ENCODE measurements at places on chromosomes 11 and 22.

GRCh38 chr22:27238935-27239510 is 562.5 kb downstream of the MN1 start:
- DNase-seq, result no peak

DNA sequence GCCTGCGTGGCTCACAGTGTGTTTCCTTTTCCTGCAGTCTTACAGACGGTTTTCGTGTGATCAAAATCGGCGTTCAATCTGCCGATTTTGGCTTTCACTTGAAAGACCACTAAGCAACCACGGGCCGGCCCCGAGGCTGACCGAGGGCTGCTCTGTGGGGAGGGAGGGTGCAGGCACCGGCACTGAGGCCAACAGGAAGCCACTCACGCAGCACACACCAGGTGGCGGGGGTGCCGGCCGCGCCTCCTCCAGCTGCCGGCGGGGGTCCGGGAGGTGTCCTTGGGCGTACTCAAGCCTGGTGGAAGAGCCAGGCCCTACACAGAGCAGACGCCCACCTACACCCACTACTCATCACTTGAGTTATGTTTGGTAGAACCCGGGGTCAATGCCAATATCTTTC is 14.3 kb downstream of the TOLLIP start:
- no peak for DNase-seq

- DNase-seq, result no peak
Observed at GRCh38 chr11:110475671-110476070, 45.9 kb downstream of the FDX1 start.

GRCh38 chr11:6201481-6201880 is 2.5 kb downstream of the OR52W1 start:
- no peak for DNase-seq

- DNase-seq, result no peak
Observed at GRCh38 chr11:25566298-25567200, 765.4 kb upstream of the ANO3 start.

DNA sequence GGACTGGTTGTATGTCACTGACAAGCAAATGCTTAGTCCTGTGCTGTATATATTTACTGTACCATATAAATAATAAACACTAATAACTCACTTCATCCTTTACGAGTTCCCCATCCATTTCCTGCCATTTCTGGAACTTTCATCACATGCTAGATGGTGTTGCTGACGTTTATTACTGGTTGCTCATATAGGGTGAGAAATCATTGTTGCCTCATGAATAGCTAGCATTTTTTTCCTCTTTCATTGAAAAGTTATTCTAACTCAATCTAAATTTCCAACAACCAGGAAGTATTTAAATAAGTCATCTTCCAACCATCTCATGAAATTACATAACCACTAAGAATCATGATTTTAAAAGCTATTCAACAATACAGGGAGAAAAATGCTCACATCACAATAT is 88.6 kb upstream of the RCN1 start:
- no peak for DNase-seq

GRCh38 chr11:2987881-2988861 is 4.0 kb downstream of the NAP1L4 start:
- DNase-seq, result no peak

- no peak for DNase-seq
Observed at GRCh38 chr11:57276971-57277675, 40.1 kb upstream of the APLNR start.

DNA sequence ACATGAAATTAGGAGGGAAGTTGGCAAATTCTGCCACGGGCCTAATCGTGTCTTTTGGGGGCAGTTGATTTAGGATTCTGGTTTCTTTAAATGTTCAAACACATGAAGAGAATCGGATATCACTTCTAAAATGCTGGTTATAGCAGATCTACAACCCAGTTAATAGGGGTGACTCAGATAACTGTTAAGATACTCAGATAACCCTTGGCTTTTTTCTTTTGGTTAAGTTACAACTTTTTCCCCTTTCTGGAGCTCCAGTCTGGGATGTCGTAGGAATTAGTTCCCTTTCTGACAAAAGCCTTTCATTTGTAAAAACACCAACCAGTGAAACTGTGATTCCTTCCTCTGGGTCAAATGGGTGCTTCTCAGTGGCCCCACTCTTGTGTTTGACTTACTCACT is 976 bp downstream of the DEPDC7 start:
- DNase-seq, result no peak

GRCh38 chr22:25666308-25666707 is 75.7 kb upstream of the MYO18B start:
- DNase-seq, result no peak

DNA sequence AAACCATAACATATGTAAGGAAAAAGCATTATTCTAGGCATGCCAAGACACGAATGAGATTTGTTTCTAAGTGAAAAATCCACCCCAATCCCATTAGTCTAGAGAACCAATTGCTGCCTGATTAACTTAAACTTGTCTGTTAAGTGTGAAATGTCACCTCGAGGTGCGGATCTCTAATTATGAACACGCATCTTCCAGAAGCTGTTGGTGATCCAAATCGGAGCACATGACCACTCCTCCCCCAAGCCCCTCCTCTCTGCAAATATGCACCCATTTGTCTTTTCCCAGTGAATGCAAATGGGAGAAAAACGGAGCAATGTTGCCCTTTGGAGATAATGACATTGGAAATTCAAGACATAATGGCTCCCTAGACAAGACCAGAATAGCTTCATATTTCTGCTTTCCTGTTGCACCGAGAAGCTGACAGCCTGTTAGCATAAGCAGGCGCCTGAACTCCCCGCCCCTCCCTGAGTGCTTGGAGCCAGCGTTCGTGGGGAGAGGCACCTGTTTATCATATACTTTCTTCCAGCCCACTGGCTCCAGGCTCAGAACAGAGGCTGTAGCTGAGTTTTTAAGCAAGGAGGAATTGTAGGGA is 6.0 kb upstream of the FXYD6 start:
- DNase-seq, result no peak

DNA sequence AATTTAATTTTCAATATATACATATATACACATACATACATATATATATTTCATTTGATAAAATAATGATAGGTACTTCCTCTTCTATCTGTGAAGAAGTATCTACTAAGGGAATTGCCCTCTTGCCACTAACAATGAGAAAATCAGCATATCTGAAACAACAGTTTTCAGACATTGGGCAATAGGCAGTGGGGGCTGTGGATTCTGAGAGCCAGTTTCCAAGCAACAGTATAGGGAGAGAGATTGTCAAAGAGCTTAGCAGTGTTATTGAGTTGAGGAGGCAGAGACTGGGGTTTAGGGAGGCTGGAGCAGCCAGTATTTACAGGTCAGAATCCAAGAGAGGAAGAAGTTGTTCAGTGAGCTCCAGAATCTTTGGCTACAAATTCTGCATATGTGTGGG is 119.3 kb downstream of the ARFGAP2 start:
- DNase-seq, result no peak

DNA sequence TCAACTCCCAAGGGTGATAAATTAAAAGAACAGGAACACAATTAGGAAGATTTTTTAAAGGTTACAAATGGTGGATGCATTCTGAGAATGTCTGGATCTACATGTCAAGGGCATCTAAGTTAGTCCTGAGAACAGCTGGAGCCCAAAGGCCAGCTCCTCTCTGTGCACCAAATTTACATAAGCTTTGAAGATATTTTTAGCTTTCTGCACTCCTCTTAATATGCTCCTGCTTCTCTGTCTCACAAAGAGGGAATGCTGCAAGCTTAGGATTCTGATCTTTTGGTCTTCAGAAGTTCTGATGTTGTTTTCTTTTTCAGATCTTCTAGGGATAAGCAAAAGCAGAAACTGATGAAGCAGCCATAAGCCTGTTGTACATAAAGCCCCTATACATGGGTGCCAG is 309.8 kb upstream of the NCAM1 start:
- DNase-seq, result no peak

DNA sequence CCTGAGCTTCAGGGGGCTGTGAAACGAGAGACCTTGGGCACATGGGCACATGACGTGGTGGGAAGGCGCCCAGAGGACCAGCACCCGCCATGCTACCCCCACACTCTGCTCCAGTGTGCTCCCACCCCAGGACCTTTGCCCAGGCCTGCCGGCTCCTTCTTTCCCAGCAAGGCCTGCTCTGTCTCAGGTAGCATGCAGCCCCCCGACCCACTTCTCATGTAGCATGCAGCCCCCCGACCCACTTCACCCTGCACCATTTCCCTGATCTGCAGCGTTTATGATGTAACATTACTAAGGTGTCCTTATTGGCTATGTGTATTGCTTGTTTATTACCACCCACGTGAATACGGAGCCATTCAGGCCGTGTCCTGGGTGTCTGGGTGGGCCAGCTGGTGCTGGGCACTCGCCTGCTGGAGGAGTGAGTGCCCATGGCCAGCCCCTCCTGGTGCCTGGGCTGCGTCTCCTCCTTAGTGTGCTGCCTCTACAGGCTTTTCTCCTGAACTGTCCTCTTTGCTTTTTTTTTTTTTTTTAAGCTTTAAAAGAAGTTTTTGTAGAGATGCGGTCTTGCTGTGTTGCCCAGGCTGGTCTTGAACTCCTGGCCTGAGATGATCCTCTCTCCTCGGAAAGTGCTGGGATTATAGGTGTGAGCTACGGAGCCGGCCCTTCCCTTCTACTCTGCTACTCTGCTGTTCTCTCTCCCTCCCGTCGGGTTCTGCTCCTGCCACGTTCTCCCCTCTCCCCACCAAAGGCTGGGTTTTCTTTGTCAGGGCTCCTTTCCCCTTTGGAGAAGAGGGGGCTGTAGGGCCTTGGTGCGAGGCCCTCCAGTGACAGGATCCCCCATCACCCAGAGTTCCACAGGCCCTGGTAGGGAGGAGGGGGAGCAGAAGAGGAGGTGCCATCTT is 29.4 kb downstream of the LRP5 start:
- DNase-seq, result no peak

DNA sequence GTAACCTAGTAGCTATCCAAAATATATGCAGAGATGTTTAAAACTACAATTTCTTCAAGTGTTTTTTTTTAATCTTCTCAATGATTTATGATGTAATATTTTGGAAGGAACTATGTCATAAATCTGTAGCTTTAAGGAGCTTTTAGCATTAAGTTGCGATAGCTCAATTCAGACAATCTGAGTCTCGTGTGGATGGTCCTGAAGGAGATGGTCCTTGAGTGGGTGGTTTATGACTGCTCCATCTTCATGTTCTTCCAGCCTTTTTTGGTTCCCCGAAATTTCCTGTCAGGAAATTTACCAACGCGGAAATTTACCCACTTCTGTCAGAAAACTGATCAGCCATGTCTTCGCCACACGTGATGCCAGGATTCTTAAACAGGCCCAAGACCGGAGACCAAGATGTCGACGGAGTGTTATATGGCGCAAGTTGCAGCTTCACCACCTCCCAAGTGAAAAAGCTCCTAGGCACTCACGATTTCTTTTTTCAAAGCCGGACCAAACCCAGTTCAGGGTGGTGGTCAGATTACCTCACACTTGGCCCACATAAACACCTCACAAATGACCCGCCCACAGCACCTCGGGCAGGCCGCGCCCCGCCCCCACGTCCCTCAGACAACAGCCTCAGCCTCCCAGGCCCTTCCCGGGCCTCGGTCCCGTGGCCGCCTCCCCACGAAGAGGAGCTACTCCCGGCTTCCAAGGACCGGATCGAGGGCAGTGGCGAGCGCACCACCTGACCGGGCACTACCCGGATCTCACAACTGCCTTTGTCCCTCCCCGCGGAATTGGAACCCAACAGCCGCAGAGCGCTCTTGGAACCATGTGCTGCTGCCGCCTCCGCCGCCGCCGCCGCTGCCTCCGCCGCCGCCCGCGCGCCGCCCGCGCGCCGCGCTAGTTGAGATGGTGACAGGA is at the start of gene MORC2:
Gene MORC2 (minus strand): TSS at position 760 of the 909 bp plus-strand sequence. CDS start 885 bp downstream, outside the sequence.
- DNase-seq, result no peak

GRCh38 chr11:18056561-18057181 is 10.6 kb upstream of the TPH1 start:
- DNase-seq, result no peak

DNA sequence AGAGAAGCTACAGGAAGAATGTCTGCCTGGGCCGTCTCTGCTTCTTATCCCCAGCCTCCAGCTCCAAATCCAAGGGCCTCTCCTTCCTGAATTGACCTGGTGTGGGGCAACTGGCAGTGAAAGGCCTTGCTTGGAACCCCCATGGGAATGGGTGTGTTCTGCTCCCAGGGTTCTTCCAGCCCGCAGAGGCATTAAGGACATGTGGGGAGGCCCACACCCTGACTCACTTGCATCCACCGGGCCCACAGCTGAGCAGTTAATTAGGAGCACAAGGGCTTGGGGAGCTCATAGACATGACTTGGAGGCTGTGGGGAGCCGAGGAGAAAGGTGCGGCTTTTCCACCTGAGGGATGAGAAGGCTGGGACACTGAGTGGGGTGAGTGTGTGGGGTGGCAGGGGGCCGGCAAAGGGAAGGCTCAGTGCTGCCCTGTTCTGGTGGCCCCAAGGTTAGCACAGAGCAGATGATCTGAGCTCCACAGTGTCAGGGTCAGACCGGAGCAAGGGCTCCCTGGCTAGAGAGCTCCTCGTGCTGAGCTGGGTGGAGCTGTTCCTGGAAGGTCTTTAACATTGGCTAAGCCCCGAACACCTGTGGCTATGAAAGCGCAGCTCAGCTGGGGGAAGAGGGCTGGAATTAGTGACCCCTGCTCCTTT is 64.5 kb upstream of the NECTIN1 start:
- DNase-seq, result no peak

- no peak for DNase-seq
Observed at GRCh38 chr11:132853886-132854285, 678.4 kb downstream of the OPCML start.

DNA sequence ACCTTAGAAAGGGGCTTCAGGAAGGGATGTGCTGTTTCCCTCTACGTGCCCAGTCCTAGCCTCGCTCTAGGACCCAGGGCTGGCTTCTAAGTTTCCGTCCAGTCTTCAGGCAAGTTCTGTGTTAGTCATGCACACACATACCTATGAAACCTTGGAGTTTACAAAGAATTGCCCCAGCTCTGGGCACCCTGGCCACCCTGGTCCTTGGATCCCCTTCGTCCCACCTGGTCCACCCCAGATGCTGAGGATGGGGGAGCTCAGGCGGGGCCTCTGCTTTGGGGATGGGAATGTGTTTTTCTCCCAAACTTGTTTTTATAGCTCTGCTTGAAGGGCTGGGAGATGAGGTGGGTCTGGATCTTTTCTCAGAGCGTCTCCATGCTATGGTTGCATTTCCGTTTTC is 2.2 kb upstream of the TAGLN start:
- no peak for DNase-seq

- DNase-seq, result no peak
Observed at GRCh38 chr11:119372260-119373058, 9.0 kb downstream of the USP2 start.

- no peak for DNase-seq
Observed at GRCh38 chr11:1509626-1510255, 23.2 kb upstream of the MOB2 start.

GRCh38 chr11:27868709-27869108 is 168.5 kb upstream of the BDNF start:
- DNase-seq, result no peak

GRCh38 chr11:114195981-114196731 is 100.0 kb upstream of the NNMT start:
- no peak for DNase-seq

DNA sequence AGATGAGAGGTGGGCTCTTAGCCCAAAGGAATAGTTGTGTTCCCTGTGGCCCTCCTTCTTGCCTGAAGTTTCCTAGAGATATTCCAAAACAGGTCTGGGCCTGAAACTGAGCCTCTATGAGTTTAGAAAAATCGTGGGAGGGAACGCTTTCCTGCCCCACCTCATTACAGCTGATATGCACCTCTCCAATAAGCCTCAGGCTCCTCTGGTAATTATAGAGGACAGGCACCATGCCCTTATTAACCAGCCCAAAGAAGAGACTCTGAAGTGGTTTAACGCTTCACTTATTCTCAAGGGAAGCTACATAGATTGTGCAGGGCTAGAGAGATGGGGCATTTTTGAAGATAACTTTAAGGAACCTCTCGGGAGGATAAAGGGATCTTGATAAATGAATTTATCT is 3.4 kb upstream of the MPZL2 start:
- DNase-seq, result no peak

Data from stimulated activated CD8-positive, alpha-beta memory T cell treated with anti-CD3 and anti-CD28 coated beads, Interleukin-4, amount 100 ng/mL, for 1 hour (primary cell).